ENCODE measurements at places on chromosomes 6 and 20. TPM values are rescaled to one million over a fixed set of nuclear protein-coding genes. Genes with fewer than 3 reads are reported as not detected.

GRCh38 chr6:152585236-152585635 lies 51.9 kb downstream of the SYNE1 start:
- no peak for ATAC-seq

- ATAC-seq = no peak
Observed at GRCh38 chr6:87330961-87331360, 1.9 kb upstream of the GJB7 start.

- ATAC-seq = no peak
Observed at GRCh38 chr6:15937602-15938001, 191.3 kb upstream of the MYLIP start.

DNA sequence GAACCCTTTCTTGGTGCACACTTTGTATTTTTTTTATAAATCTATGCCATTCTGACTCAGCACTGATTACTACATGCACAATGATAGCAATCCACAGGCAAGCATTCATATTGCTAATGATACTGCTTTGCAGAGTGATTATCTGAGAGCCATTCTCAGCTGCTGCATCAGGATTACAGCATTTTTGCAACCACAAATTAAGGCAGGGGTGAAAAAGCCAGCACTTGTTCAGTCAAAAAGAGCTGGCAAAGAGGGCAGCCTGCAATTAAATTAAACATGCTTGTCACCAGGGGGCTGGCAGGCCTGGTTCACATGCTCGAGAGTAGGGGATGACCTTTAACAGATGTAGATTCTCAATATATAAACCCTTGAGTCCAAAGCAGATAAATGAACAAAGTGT lies 40.7 kb upstream of the SLC17A4 start:
- ATAC-seq = no peak

GRCh38 chr6:70257768-70258273 lies 45.1 kb downstream of the COL9A1 start:
- ATAC-seq = no peak

DNA sequence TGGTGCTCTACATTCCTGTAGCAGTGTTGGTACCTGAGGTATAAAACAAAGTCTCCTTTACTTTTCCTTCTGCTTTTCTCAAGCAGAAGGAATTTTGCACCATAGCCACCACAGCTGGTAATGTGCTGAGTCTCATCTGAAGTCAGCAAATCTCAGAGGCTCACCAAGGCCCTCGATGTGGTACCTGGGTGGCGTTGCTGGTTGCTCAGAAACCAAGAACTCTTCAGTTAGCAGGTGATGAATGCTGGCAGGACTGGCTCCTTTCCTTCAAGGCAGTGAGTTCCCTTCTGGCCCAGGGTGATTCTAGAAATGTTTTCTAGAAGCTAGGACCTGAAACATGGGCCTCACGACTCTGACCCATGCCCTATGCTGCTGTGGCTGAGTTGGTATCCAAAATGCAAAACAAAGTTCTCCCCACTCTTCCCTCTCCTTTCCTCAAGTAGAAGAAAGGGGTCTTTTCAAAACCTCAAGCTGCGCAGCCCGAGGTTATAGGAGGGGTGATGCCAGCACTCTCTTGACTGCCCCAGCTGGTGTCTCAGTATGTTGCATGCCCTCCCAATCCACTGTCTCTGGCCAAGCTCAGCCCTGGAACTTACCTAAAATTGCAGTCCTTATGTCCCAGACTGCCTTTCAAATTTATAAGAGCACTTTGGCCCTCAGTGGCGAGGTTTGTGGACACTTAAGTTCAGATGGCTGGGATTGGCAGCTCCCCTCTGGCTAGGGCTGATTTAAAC lies 592.3 kb downstream of the FRK start:
- no peak for ATAC-seq

GRCh38 chr6:54813892-54814291 lies 32.7 kb upstream of the FAM83B start:
- ATAC-seq = no peak

DNA sequence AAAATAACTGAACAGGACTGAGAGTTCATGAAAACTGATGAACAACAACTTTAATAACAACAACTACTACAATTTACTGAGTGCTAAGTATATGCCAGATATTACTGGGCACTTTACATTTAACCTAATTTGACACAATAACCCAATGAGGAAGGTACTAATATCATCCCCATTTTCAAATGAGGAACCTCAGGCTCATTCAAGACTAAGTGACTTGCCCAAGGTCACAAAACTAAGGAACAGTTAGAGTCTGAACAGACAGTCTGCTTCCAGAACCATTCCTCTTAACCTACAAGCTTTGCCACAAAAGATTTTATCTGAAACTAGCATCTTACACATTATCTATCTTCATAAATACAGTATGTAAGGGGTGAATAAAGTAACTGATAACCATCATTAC lies 10.6 kb upstream of the NDRG3 start:
- ATAC-seq = no peak

DNA sequence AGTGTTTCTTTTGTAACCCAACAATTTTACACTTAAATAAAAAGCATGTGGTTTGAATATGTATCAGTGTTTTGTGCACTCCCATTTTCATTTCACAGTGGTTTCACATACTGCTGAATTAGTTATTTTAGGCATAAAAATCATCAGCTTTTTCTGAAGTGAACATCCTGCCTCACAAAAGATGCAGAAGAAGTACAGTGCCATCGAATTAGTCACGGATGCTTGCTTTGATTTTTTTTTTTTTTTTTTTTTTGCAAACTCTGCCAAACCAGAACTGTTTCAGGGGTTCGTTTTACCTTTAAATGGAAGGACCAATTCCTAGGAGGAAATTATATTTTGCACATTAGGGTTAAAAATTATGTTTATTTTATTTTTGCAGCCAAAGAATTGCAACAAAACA lies 158.6 kb downstream of the RPS12 start:
- no peak for ATAC-seq

DNA sequence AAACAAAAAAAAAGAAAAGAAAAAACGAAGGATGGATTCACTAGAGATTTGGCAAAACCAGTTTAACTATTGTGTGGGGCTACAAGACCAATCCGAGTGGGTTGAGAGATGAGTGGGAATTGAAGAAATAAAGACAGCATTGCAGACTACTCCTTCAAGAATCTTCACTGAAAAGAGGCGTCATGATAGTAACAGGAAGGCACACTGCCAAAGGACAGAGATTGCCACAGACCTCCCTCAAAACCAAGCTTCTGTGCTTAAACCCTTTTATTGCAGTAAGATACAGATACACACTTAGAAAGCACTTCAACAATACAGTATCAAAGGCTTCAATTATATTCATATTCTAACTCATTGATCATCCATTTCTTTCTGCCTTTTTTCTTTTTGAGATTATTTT lies 103.9 kb downstream of the IPCEF1 start:
- ATAC-seq = no peak

GRCh38 chr6:22003287-22003686 lies 293.5 kb downstream of the PRL start:
- ATAC-seq = no peak

DNA sequence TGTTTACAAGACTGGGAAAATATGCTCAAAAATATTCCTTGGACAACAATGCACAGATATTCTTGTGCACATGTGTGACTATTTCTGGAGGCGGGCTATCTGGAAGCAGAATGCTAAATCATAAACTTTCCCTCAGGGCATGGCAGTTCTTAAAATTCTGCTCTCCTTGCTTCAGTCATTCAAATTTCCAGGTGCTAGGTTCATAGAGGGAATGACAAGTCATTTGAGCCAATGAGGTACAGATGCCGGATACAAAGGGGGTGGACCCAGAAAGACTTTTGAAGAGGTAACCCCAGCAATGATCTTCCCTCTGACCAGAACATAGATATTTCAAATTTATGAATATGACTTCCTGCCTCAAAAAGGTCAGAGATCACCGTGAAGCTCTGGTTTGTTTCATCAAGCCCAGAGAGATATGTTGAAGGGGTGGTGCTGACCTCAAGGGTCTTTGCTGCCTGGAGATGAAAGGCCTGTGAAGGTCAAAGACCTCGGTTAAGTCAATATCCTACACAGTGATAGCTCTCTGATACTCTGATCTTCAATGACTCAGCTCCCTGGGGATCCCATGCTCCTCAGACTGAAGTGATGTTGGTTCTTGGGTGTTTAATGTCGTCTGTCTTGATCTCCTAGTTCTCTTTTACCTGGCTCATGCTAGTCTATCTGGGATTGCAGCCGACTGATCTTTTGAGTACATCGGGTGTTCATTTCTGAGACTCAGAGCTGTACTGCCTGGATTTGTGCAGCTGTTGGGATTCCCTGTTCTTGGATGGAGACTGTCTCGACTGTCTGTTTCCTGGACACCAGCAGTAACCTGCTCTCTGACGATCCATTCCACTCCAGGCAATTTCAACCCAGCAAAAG lies 47.5 kb upstream of the TSHZ2 start:
- ATAC-seq = no peak

The BMP2 gene
- 5.3 TPM for total RNA-seq

The EEF1A2 gene
- 6.5 TPM for total RNA-seq

The TINAG gene
- not detected for total RNA-seq

The CFAP206 gene
- total RNA-seq = 0.47 TPM

The PPP1R16B gene
- 5.4 TPM for total RNA-seq

The RNF39 gene
- not detected for total RNA-seq

The OR2B6 gene
- not detected for total RNA-seq

All from gastroesophageal sphincter (tissue), 4 donors.